ENCODE measurements at places on chromosomes 5 and 9.

DNA sequence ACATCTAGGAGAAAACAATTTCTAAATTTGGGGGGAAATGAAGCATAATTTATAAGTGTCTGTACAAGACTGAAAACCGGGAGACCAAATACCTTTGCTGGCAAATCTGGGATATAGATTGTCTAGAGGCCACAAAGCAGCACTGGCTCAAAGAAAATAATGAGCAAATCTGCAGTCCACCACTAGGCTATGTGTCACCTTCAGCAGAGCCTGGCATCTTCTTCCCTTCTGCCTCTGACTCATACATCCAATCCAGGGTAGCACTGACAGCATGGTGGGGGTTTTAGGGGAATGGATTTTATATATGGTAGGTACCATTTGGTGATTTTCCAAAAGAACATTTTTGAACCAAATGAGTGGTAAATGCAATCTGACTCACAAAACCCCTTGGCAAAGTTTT is 12.8 kb downstream of the FAM81B start:
- DNase-seq, result no peak

DNA sequence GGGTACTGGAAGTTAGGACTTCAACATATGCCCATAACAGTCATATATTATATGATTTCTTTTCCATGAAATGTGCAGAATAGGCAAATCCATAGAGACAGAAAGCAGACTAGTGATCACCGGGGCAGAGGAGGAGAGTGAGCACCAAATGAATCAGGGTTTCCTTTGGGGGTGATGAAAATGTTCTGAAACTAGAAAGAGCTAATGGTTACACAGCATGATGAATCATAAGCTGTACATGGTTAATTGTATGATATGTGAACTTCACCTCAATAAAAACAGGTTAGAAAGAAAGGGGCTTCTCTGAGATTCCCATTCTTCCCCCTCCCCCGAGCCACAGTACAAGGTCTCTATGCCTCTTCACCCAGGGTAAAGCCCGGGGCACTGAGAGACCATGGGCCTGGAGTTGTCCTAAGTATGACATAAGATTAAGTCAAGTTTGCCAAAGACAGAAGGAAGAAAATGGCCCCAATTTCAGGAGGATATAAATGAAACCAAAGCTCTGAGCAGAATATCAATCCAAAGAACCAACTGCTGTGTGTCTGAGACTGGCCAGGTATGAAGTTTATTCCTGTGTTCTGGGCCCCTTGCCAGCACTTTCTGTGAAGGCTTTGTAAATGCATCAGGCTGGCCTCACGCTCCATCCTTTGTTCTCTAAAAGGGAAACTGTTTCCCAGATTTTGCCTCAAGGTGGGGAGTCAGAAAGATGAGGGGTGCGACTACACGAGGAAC is 243.8 kb downstream of the CDK5RAP2 start:
- no peak for DNase-seq

GRCh38 chr5:117681431-117682254 is 1107.0 kb upstream of the SEMA6A start:
- DNase-seq, result no peak

GRCh38 chr5:16090270-16090669 is 89.3 kb downstream of the MARCHF11 start:
- DNase-seq, result no peak

DNA sequence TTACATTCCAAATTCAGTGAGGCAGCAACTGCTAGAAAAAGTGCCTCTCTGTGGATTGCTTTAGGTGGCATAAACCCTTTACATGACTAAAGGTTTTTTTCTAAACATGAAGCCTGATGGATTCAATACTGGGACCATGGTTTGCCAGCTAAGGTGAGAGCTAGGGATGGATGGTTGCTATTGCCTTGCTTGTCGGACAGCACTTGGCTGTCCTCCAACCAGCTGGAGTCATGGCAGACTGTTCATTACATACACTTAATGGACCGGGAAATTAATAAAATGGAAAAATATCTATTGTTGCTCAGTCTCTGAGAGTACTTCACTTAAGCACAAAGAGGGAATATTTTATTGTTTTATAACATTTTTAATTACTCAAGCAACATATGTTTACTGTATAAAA is 116.9 kb upstream of the TRPC7 start:
- peak; percentile 12 for DNase-seq

All from renal pelvis (tissue), 12 donors.